ENCODE measurements at places on chromosomes 12 and 14. TPM values are rescaled to one million over a fixed set of nuclear protein-coding genes. Genes with fewer than 3 reads are reported as not detected.

GRCh38 chr12:122841544-122842321, 6.5 kb downstream of the HIP1R start:
- no peak for DNase-seq

DNA sequence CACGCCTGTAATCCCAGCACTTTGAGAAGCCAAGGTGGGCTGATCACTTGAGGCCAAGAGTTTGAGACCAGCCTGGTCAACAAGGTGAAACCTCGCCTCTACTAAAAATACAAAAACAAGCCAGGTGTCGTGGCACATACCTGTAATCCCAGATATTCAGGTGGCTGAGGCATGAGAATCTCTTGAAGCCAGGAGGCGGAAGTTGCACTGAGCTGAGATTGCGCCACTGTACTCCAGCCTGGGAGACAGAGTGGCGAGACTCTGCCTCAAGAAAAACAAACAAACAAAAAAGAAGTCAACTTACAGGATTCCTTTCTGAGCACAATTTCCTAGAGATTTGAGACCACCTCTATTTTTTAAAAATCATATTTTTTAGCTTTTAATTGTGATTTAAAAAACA, 45.3 kb downstream of the DGLUCY start:
- no peak for DNase-seq

DNA sequence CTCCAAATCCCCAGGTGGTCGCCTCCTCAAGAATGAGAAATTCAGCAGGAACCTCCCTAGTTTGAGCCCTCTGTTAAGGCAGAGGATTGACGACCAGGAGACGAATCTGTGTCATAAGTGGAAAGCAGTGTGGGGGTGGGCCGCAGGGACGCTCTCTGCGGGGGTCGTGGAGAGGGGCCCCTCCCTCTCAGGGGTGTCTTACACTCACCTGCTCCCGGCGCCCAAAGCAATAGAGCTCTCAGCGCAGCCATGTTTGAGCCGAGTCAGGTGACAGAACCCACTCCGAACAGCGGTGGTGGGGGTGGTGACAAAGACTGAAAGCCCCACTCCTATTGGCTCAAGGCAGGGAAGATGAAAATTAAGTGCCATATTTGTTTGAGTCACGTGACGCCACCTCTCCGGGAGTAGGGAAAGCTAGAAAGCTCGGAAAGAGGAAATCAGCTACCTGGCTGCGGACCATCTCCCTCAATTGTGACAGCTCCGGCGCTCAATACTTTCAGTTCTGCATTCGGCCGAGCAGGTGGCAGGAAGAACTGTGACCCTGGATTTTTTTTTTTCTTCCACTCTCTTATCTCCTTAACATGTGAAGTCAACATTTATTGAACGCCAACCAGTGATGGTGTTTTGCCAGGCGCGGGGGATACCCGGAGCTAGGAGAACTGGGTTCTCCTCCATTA, at the start of gene ZFYVE26:
Gene ZFYVE26, minus strand, starts transcription at position 265 of the 677 bp plus-strand sequence. CDS start 627 bp downstream, outside the sequence.
- DNase-seq = peak; percentile 91

GRCh38 chr12:3305904-3306619, 184.9 kb upstream of the PRMT8 start:
- no peak for DNase-seq

DNA sequence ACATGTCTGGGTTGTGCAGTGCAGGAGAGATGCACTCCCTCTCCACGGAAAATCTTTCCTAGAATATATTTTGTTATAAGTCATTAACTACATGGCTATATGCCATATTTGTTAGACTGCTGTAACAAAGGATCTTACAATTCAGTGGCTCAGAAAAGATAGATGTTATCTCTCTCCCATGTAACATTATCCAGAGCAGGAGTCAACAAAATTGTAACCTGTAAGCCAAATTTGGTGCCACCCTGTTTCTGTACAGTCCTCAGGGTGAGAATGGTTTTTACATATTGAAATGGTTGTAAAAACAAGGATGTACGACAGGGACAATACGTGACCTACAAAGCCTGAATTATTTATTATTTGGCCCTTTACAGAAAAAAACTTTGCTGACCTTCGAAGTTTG, 155.5 kb downstream of the KIF21A start:
- DNase-seq = no peak

Gene GPRC5A
- 41.5 TPM for total RNA-seq

DNA sequence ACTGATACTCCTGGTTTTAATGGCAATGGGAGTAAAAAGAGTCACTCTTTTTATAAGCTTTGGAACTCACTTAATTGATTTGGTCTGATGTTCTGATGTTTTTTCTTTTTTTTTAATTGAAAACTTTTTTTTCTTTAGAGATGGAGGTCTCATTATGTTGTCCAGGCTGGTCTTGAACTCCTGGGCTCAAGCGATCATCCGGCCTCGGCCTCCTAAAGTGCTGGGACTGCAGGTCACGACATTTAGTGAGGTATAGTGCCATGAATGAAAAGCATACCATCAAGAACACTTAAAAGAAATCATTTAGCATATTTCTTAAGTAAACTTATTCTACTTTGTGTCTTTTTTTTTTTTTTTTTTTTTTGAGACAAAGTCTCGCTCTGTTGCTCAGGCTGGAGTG, 12.7 kb upstream of the EID3 start:
- no peak for DNase-seq

Gene COCH
- total RNA-seq = 5.8 TPM

GRCh38 chr14:75794615-75795038, 133.6 kb downstream of the TTLL5 start:
- no peak for DNase-seq

Gene ATP2A2
- 232 TPM for total RNA-seq

Data from mesenteric fat pad (tissue), 1 donor.